Ovary (tissue), 10 donors: ENCODE measurements at places on chromosomes 2 and 18. TPM values are rescaled to one million over a fixed set of nuclear protein-coding genes. Genes with fewer than 3 reads are reported as not detected.

- no peak for DNase-seq
These were observed 87.5 kb downstream of the POLR1A start for GRCh38 chr2:86017901-86018896.

- no peak for DNase-seq
These were observed 85.6 kb downstream of the ASB1 start for GRCh38 chr2:238512247-238512867.

- no peak for DNase-seq
These were observed 32.4 kb downstream of the ASB1 start for GRCh38 chr2:238459081-238459629.

DNA sequence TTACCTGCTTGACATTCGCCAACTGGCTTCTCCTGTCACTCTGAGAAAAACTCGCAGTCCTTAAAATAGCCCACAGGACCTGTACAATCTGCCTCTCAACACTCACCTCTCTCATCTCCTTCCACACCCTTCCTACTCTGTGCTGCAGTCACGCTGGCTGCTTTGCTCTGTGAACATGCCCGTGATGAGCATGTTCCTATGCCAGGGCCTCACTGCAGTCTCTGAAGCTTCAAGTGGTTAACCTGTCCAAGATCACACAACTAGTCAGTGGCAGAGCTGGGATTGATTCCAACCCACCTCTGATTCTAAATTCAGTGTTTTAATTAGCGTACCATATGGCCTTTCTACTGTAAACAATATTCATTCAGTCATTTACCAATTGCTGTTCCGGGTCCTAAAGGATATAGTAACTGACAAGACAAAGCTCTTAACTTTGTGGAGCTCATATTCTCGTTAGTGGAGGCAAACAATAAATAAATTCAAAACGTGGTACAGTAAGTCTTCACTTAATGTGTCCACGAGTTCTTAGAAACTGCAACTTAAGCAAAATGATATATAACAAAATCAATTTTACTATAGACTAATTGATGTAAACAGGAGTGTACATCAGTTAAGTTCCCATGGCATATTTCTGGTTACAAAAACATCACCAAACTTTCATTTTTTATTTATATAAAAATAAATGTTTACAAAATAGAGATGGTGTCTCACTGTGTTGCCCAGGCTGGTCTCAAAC is 38.9 kb upstream of the FBXO11 start:
- no peak for DNase-seq

DNA sequence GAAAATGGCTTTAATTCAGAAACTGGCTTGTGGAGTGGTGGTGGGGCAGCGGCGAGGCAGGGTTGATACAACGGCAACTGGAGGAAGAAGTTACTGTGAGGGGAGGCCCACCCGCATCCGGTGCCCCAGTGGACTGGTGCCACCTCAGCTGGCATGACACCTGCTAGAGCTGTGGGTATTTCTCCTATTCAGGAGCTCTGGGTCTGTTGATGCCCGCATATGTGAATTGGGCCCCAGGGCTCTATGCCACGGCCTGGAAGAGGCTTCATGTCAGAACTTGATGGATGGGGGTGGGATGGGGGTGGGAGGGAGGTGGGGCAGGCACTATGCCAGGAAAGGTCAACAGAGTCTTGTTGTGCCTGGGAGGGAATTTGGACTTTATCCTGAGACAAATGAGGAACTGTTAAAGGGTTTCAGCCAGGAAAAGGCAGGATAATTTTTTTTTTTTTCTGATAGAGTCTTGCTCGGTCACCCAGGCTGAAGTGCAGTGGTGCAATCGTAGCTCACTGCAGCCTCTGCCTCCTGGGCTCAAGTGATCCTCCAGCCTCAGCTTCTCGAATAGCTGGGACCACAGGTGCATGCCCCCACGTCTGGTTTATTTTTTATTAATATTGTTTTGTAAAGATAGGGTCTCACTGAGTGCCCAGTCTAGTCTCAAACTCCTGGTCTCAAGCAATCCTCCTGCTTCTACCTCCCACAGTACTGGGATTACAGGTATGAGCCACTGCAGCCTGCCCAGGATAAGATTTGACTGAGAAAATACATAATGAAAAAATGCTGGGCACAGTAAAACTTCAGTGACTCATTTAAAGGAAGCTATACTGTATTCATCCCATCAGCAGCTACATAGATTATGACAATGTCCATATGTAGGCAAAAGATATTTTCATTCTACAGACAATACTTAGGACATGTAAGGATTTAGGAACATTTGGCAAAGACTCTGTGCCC is 52.6 kb downstream of the SH2D6 start:
- DNase-seq, result peak; percentile 39

DNA sequence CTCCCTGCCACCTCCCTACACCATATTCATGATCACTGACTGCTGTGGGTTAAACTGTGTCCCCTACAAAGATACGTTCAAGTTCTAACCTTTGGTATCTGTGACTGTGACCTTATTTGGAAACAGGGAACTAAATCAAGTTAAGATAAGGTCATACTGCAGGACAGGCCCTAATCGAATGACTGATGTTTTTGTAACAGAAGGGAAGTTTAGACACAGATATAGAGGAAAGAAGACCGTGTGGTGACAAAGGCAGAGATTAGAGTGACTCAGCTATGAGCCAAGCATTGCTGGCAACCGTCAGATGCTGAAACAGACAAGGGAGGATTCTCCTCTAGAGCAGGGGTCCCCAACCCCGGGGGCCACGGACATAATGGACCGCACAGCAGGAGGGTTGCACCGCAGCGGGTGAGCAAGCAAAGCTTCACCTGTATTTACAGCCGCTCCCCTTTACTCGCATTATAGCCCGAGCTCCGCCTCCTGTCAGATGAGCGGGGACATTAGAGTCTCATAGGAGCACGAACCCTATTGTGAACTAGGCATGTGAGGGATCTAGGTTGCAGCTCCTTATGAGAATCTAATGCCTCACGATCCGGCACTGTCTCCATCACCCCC is 28.9 kb upstream of the RNF152 start:
- DNase-seq, result no peak

- no peak for DNase-seq
These were observed 13.4 kb downstream of the SERPINB7 start for GRCh38 chr18:63788447-63789096.

DNA sequence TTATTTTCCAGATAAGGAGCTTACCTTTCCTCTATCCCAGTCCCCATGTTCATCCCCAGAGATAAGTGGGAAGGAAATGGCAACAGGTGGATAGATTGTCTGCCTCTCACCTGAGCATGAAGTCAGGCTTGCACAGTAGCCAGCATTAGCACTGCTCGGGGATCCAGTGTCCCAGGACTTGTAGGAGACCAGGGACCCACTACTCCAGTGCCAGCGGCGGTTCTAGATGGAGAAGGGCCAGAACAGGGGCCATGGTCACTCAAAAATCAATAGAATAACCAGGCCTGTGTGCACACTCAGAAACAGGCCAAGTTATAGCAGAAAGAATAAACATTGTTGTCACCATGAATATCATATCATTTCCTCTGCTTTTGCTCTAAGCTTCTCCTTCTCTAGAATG is 2.4 kb downstream of the REG1B start:
- DNase-seq, result no peak

DNA sequence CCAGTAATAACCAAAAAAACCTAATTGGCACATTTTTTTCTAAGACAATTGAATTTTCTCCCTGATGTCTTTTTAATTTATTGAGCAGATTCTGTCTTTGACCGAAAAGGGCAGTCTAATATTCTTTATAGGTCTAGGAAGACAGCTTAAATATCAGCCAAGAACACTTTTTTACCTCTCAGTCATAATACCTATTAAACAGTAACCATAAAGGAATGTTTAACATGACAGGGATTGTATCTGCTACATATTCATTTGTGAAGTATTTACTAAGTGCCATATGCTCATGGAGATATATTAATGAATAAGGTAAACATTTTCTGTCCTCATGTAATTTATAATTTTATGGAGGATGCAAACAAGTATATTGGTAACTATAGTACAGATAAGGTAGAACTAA is 3.1 kb upstream of the HTR2B start:
- no peak for DNase-seq

- DNase-seq, result no peak
These were observed 150.8 kb downstream of the ANKRD44 start for GRCh38 chr2:197159661-197160211.

GRCh38 chr2:41719756-41720155 is 328.1 kb upstream of the PKDCC start:
- DNase-seq, result no peak

- no peak for DNase-seq
These were observed 43.5 kb upstream of the FAHD2A start for GRCh38 chr2:95359031-95359430.

GRCh38 chr2:53994818-53995808 is 24.3 kb upstream of the PSME4 start:
- no peak for DNase-seq

- DNase-seq, result no peak
These were observed 131.3 kb downstream of the PRPF40A start for GRCh38 chr2:152585830-152586484.

- no peak for DNase-seq
These were observed 17.1 kb upstream of the ANKRD62 start for GRCh38 chr18:12076424-12077140.

- no peak for DNase-seq
These were observed 101.0 kb downstream of the BCL2L11 start for GRCh38 chr2:111221701-111222100.

DNA sequence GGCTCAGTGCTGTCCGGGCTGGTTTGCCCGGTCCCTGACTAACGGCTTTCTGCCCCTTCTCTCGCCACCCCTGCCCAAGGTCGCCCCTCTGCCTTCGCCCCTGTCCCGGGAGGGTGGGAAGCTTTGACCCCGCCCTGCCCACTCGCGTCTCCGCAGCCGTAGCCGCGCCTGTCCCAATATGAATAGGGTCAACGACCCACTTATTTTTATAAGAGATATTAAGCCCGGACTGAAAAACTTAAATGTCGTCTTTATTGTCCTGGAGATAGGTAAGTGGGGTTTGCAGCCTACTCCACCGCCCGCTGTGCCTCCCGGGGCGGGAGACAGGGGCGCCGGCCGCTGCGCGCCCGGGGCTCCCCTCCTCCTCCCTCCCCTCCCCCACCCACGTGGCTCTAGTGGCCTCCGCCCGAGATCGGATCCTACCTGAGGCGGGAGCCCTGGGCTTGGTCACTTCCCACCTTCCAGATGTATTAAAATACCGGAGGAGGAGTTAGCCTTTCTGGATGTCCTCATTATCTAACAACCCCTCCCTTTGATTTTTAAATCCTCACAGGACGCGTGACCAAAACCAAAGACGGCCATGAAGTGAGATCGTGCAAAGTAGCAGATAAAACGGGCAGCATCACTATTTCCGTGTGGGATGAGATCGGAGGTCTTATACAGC is 633 bp downstream of the NABP1 start:
- DNase-seq, result peak; percentile 76

GRCh38 chr2:148548716-148549400 is 95.7 kb upstream of the EPC2 start:
- DNase-seq, result no peak

GRCh38 chr2:219215871-219216534 is 2.8 kb downstream of the ABCB6 start:
- no peak for DNase-seq

DNA sequence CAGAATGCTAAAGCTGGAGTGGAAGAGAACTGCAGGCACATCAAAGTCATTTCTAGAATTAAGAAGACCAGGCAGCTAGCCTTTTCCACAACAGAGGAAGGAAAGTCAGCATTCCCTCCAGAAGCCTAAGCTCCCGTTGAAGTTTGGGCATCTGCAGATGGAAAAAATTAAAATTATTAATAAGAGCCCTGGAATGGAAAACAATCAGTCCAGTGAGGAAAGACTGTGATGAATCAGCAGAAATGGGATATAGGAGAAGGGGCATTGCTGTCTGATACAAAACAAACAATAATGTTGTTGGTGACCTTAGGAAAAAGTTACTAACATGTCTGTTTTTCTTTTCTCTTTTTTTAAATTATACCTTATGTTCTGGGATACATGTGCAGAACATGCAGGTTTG is 450.7 kb upstream of the SLC14A2 start:
- DNase-seq, result no peak

DNA sequence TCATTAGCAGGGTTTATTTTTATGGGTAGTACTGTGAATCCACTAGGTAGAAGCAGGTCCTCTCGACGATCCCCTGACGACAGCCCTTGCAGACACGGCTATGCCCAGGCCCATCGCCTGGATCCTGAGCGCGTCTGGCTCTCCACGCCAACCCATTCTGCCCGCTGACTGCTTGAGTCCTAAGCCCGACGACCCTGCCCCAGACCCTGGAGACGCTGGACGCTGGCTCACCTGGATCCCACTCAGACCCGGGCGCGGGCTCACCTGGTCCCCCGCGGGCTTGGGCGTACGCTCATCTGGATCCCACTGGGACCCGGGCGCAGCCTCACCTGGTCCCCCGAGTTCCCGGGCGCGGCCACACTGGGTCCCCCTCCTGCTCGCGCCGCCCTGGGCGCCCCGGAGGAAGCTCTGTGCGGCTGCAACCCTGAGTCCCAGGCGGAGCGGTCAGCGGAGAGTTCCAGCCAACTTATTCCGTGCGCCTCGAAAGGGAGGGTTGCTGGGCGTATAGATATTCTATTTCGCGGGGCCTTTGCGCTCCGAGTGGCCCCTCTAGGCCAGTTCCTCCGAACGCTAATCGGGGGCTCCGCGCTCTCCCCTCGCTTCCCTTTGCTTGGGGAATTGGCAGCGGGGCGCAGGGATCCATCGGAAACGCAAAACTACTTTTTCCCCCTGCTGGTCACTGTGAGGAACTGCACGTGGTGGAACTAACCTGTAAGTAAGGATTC is 22.4 kb upstream of the RMP24 start:
- DNase-seq, result peak; percentile 55

GRCh38 chr2:221792971-221793521 is 220.9 kb upstream of the EPHA4 start:
- DNase-seq, result no peak

GRCh38 chr2:145431181-145431951 is 911.4 kb upstream of the ZEB2 start:
- no peak for DNase-seq

GRCh38 chr2:43540021-43540779 is 55.6 kb downstream of the THADA start:
- DNase-seq, result peak; percentile 58

Gene VWA3B
- total RNA-seq, result 0.99 TPM

Gene CCNT2
- total RNA-seq, result 25.5 TPM

Gene NCKAP5
- 2.3 TPM for total RNA-seq

Gene EDAR
- total RNA-seq, result not detected

Gene MTX2
- total RNA-seq, result 23.6 TPM

Gene CXCR4
- 3.3 TPM for total RNA-seq

Gene FAM210A
- 15.2 TPM for total RNA-seq

Gene NYAP2
- not detected for total RNA-seq

Gene SMPD4
- 33.9 TPM for total RNA-seq

Gene ZNF385B
- 9.4 TPM for total RNA-seq

Gene MPPE1
- 36.1 TPM for total RNA-seq
